RWPE1 (cell line): ENCODE measurements at places on chromosomes 6 and 20.

- no peak for DNase-seq
These were observed 150.0 kb upstream of the CST7 start for GRCh38 chr20:24798930-24799705.

DNA sequence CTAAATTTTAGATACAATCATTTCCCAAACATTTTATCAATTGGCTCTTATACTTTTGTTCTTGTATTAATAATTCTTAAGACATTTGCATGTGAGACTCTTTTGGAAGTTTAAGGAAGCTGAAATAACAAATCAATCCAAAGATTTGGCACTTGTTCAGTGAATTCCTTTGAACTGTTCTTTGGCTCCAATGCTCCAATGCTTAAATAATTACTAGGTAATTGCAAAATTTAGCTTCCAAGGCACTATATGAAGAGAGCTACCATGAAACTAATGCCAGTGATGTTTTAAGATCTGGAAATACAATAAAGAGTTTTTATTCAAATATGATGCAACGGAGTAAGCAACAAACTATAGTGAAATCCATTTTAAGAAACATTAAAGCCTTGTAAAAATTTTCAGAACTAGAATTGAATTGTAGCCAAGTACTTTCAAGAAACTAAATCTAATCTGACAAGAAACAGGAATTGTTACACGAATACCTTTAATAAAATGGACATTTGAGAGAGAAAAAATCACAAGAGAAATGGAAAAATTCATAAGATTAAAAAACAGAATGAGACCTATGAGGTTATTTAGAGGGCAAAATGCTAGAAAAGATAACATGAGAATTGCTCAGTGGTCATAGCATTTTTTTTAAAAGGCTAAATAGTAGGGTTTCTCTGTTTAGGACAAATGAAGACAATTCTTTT lies 43.6 kb upstream of the SMLR1 start:
- DNase-seq, result no peak

GRCh38 chr6:42978487-42978838 lies 518 bp downstream of the PEX6 start:
- DNase-seq, result peak; percentile 38

DNA sequence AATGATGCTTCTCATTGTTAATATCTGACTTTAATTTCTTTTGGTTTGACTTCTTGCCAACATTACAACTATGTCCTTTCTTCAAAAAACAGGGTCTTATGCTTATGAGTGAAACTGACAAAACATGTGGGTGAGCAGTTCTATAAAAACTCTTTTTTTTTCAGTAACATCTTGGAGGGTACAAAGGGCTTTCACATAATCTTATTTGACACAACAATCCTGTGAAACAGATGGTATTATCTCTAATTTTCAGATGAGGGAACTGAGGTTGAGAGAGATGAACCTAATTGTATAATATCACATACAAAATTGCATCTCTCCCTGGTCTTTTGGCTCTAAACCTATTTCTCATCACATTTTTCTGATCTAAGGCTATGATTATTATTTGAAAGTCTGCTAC lies 38.3 kb downstream of the MAPK14 start:
- no peak for DNase-seq

GRCh38 chr6:122476131-122476530 lies 4.5 kb upstream of the SERINC1 start:
- peak; percentile 23 for DNase-seq

DNA sequence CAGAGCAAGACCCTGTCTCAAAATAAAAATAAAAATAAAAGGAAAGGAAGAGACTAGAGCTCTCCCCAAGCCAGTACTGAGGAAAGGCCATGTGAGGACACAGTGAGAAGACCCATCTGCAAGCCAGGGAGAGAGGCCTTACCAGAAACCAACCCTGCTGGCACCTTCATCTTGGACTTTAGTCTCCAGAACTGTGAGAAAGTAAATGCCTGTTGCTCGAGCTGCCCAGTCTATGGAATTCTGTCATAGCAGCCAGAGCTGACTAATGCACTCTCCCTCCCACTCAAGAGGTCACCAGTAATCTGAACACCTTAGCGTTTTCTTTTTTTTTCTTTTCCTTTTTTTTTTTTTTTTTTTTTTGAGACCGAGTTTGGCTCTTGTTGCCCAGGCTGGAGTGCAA lies 7.3 kb upstream of the PRPH2 start:
- DNase-seq, result no peak

DNA sequence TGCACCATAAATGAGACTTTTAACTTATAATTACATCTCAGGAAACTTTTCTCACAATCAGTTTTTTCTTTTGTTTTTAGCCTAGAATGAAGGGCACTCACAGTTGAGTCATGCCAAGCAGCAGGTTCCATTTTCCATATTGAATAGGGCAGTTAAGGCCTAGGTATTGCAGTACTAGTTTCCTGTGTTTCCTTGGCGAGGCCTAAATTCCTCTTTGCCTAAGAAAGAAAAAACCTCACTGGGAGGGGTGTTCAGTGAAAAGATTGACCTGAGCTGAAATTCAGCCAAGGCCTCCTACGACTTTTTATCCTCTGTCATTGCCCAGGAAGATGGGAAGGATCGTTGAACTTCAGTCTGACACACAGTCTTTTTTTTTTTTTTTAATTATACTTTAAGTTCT lies 85.5 kb downstream of the IMPG1 start:
- no peak for DNase-seq

GRCh38 chr20:8218861-8219260 lies 86.8 kb downstream of the PLCB1 start:
- no peak for DNase-seq

- no peak for DNase-seq
These were observed 168.7 kb upstream of the RSPO3 start for GRCh38 chr6:126949786-126950185.
